ENCODE measurements at places on chromosomes 1 and 21.

DNA sequence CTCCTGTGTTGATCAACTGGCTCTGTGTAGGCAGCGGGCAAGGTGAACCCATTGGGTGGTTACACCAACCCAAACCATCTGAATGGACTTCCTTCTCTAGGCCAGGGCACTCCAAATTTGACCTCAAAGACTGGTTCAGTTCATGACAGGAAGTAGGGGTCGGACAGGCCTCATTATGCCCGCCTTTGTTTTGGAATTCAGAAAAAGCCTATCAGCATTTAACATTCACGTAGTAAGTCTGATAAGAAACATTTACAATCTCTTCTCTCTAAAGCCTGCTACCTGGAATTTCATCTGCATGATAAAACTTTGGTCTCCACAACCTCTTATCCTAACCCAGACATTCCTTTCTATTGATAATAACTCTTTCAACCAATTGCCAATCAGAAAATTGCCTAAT is 97.1 kb upstream of the ETV3 start:
- DNase-seq: no peak

GRCh38 chr1:36653850-36654249 is 171.1 kb upstream of the CSF3R start:
- DNase-seq: no peak

GRCh38 chr1:231969076-231969475 is 342.5 kb downstream of the DISC1 start:
- DNase-seq: no peak

GRCh38 chr1:6834366-6834765 is 49.1 kb downstream of the CAMTA1 start:
- no peak for DNase-seq

DNA sequence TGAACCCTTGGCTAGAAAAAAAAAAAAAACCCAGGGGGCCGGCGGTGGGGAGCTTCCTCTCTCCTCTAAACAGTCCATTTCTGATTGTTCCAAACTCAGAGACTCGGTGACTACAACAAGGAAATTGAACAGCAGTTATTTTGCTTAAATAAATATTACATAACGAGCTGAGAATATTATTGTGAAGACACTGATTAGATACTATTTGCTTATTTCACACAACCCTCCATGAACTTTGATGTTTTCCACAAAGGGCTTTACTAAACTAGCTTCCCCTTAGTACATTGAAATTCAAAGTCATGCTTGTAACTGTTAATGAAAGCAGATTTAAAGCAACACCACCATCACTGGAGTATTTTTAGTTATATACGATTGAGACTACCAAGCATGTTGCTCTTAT is at the start of gene CFHR5:
Gene CFHR5 (plus strand): TSS at position 279 of the 400 bp plus-strand sequence. CDS start 109 bp downstream, at position 388.
- DNase-seq: no peak

DNA sequence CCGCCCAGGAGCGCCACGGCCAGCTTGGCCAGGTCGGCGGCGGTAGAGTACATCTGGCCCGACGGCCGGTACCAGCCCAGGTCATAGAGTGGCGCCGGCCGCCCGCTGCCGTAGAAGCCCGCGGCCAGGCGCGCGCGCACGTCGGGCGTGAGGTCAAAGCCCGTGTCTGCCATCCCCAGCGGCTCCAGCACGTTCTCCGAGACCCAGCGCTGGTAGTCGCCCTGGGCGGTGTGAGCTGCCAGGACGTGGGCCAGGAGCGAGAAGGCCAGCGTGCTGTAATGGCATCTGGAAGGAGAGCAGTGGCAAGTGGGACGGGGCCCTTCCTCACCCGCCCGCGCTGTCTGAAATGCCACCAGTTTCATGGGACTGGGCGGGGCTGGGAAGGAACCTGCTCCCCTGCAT is 18.9 kb downstream of the LACTBL1 start:
- no peak for DNase-seq

DNA sequence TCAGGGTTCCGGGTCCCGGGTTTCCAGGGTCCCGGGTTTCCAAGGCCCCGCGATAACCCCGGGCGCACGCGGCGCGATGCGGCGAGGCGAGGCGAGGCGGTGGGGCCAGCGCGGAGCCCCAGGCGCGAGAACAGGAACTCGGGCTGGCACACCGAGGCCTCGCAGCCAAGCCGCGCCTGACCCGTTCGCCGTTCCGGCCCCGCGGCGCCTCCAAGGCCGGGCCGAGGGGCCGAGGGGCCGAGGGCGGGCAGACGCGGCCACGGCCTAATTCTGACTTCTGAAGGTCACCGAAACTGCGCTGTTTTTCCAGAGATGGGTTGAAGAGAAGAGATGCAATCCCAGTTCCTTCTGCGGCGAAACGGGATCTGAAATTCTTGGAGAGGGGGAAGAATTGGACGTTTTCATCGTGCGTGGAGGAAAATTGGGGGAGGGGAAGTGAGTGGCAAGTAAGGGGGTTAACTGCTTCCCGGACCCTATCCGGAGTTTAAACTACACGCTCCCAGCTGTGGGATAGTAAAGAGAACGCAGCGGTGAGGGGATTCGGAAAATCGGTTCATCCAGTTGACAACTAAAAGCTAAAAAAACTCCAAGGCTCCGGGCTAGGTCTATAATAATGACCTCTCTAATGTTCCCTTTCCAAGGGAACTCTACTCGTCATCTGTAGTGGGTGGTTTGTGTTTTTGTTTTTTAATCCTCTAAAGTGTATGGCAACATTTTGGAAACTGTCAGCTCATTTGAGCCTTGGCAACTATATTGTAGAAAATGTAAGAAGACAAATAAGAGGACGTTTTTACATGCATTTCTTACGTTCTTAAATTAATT is 8.2 kb downstream of the TBX15 start:
- no peak for DNase-seq

DNA sequence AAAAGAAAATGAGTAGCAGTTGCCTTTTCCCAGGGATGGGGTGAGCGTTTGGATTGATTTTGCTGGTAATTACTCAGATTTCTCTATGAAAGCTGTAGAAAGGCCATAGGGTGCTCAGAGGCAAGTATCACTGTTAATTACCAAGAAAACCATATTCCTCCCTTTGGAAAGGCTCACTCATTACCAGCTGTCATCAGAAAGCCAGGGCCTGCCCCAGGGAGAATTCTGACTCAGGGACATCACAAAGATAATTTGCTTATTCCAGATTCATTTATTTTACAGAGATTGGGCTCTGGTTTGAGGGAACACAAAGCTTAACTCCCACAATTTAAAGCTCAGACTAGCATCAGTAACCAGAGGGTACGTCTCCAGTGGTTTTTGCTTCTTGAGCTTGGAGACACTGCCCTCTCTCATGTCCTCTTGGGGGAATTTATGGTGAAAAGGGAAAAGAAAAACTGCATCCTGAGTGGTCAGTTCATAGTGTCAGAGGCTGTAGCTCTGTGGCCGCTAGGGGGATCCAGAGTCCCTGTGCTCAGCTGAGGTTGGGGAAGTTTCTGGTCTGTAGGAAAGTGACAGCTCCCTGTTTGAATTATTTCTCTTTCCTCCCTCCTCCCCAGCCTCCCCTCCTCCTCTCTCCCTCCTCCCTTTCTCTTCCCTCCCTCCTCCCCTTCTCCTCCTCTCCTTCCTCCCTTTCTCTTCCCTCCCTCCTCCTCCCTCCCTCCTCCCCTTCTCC is 204.3 kb downstream of the KCNJ6 start:
- DNase-seq: peak; percentile 70

- no peak for DNase-seq
Observed at GRCh38 chr1:182279302-182279701, 112.3 kb downstream of the GLUL start.

GRCh38 chr1:116877141-116877818 is 32.4 kb upstream of the PTGFRN start:
- no peak for DNase-seq

DNA sequence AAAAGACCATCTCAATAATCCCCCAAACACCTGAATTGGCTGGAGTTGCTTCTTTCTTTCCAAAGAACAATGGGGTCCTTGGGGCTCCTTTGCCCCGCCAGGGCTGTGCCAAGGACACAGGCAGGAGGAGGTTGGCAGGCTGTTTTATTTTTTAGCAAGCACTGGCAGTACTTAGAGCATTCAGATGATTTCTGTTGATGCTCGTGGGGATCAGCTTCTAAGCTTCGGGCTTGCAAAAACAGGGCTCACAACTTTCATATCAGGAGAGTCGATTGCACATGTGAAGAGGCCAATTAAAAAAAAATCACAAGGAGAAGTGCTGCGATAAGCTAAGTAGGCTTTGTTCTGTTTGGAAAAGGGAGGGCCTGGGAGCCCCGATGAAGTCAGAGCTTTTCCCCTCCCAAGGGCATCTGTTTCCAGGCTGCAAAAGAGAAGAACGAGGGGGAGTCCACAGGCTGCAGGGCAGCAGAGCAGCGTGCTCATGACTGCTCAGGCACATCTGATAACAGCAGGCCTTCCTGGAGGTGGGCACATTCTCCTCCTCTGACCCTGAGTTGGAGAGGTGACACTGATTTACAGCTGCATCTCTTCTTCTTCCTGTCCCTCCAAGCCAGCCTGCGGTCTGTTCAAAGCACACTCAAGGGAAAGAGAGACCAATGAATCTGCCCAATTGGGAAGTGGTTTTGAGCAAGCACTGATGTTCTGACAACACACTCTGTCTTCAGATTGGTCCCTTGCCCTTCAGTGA is 27.3 kb upstream of the BCAR3 start:
- DNase-seq: no peak

DNA sequence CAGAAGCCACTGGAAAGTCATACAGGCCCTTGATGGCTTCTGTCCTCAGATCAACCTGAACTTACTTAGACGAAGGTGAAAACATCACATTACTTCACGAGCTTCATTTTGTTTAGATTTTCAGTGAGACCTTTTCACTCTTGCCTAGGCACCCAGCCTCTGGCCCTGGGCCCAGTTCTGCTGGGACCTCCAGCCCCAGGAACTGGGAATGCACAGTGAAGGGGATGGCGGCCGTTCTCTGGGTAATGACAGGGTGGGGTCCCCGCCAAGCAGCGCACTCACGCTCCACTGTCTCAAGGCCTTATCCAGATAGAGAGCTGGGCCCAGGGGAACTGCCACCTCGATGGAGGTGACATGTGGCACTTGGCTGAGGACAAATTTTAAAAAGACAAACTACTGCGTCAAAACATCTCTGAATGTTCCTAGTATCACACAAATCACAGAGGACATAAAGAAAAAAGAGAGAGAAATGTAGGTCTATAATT is 54.8 kb downstream of the NPHP4 start:
- no peak for DNase-seq

GRCh38 chr1:39132505-39133339 is 71.8 kb upstream of the MACF1 start:
- DNase-seq: peak; percentile 54

- DNase-seq: peak; percentile 38
Observed at GRCh38 chr1:198449727-198450433, 90.6 kb downstream of the ATP6V1G3 start.

- peak; percentile 98 for DNase-seq
Observed at GRCh38 chr1:3312898-3313575, 141.4 kb upstream of the ARHGEF16 start.

- peak; percentile 39 for DNase-seq
Observed at GRCh38 chr1:64915381-64916274, 50.7 kb downstream of the JAK1 start.

Data from fibroblast of skin of right quadriceps (primary cell).